ENCODE measurements at places on chromosomes 13 and 19.

DNA sequence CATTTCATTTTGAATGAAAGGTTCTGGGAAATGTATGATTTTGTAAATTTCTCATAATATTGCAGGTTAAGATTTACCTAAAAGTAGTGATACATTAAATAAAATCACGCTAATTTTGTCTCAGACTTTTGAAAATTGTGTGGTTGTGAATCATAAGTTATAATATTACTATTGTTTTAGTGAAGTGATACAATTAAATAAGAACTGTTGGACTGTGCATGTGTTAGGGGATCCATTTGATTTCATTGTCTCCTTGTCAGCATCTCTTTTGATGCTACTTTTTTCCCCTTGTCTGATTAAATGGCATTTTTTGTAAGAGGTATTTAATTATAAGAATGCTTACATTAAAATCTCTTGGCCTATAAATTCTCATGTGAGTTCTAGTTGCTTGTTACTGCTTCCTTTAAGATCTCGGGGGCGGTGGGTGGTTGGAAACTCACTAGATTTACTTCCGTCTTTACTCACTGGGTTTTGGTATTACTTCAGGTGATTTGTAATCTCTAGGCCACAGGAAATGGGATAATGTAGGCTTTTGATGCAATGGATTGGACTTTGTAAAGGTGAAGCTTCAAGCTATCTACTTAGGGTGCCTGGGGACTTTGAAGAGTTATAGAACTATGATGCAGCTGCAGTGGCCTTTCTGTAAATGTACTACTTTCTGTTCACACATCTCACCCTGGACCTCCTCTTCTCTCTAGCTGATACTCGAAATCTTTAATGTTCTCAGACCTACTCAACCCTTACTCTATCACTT lies 66.5 kb downstream of the PAN3 start:
- no peak for DNase-seq

DNA sequence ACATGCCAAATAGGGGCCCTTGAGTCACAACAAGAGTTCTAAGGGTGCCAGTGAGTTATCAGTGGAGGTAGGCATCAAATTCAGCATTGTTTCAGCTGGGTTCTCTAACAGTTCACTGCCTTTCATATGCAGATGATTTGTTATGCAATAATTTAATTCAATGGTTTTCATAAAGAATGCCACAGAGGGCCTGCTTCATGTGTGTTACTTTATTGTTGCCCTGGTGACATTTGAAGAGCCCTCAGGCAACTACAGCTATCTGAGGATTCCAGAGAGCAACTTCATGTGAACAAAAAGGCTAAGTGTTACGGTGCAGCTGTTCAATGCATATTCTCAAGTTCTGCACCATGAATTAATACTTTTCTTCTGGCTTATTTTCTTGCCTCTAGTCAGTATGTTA lies 43.1 kb upstream of the STARD13 start:
- no peak for DNase-seq

GRCh38 chr19:3196064-3196932 lies 10.6 kb downstream of the NCLN start:
- DNase-seq: no peak

DNA sequence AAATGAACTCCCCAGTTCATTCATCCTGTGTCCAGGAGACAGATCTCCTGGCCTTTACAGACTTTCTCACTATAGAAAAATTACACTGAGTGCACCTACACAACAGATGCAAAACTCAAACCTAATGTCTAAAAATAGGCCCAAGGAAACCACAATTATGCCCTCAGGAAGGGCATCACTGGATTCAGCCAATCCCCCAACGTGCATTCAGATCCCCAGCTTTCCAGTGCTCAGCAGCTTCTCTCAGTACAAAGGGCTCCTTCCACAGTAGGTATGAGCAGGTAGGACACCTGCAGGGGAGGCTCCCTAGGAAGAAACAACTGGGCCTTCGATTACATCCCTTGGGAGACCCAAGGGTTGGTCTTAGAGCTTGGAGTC lies 2.1 kb downstream of the ZNF709 start:
- DNase-seq: no peak

- no peak for DNase-seq
These were observed 13.9 kb upstream of the CACNG6 start for GRCh38 chr19:53977429-53977990.

- DNase-seq: no peak
These were observed 1.6 kb downstream of the TTYH1 start for GRCh38 chr19:54416695-54417491.

DNA sequence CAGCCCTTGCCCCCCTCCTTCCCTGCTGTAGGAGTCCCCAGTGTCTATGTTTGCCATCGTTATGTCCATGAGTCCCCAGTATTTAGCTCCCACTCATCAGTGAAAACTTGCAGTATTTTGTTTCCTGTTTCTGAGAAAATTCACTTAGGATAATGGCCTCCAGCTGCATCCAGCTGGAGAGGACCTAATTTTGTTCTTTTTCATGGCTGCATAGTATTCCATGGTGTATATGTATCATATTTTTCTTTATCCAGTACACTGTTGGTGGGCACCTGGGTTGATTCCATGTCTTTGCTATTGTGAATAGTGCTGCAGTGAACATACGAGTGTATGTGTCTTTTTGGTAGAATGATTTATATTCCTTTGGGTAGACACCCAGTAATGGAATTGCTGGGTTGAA lies 18.0 kb upstream of the POP4 start:
- no peak for DNase-seq

GRCh38 chr19:54561840-54562239 lies 11.8 kb upstream of the LILRA2 start:
- peak; percentile 1 for DNase-seq

DNA sequence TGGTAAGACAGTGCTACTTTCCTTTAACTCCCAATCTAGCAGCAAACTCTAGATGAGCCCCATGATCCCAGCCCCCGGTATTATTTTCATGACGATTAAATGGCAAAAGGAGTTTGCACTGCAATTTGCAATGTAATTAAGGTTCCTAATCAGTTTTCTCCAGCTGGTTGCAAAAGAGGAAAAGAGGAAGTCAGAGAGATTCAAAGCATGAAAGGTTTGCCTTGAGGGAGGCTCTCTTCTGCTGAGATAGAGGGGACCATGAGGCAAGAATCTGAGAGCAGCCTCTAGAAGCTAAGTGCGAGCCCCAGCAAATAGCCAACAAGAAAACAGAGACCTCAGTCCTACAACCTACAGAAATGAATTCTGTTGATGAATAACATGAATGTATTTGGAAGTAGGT lies 527.1 kb downstream of the UQCRFS1 start:
- no peak for DNase-seq

DNA sequence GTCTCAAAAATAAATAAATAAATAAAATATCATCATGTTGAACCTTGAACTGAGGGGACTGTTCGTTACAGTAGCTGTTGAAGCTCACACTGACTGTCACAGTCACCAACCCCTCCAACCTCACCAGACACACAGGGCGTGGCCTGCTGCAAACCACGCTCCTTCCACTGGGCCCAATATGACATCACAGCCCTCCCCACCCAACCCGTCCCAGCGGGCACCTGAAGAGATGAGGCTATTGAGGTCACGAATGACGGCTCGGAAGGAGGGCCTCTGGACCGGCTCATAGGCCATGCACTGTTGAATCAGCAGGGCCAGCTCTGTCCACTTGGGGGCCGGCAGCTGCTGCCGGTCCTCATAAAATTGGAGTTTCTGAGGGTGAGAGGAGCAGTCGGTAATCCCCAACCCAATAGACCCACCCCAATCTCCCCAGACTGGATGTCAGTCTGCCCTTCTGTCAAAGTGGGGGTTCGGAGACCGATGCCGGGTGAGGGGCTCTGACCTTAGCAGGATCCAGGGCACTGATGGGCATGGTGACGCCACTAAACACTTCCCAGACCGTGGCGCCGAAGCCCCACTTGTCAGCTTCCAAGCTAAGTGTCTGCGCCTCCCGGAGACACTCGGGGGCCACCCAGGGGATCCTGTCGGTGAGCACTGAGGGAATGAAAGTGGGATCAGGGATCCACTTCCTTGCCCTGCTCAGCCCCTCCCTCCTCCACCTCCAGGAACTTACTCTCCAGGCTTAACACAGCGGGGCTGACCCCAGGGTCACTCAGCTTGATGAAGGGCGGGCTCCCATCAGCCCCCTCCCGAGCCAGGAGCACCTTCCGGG lies 13.2 kb downstream of the JAK3 start:
- DNase-seq: no peak

DNA sequence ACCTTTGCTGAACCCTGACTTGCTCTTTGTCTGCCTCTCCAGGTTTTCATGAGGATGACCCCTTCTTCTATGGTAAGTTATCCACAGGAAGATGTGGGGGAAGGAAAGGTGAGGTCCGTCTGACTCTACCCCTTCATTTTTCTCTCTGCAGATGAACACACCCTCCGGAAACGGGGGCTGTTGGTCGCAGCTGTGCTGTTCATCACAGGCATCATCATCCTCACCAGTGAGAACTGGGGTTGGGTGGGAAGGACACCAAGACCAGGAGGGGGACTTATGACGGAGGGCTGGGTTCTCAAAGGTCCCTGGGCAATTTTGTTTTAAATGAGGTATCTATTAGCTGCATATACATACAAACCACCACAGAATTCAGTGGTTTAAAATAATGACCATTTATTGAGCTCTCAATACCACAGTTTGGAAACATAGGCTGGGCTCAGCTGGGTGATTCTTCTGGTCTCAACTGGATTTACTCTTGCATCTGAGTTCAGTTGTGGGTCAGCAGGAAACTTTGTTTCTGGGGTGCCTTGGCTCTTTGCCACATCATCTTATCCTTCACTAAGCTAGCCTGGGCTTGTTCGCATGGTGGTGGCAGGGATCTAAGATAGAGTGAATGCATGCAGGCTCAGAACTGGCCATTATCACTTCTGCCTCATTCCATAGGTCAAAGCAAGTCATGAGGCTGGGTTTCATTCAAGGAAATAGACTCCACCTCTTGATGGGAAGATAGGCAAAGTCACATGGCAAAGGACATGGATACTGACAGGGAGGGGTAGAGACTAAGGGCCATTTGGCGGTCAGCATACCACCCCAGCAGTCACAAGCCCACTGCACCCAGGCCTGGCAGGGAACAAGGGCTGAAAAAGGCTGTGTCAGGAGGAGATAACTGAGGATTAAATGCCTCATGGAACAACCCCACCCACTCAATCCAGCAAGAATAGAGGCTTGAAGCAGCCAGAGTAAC lies 11.8 kb downstream of the FXYD5 start:
- no peak for DNase-seq

- DNase-seq: no peak
These were observed 10.1 kb downstream of the KCNN1 start for GRCh38 chr19:17977021-17977420.

Measured in NCI-H2081 treated with DMSO at 0.1 percent for 48 hours (cell line).